ENCODE measurements at places on chromosomes 6 and 20.

DNA sequence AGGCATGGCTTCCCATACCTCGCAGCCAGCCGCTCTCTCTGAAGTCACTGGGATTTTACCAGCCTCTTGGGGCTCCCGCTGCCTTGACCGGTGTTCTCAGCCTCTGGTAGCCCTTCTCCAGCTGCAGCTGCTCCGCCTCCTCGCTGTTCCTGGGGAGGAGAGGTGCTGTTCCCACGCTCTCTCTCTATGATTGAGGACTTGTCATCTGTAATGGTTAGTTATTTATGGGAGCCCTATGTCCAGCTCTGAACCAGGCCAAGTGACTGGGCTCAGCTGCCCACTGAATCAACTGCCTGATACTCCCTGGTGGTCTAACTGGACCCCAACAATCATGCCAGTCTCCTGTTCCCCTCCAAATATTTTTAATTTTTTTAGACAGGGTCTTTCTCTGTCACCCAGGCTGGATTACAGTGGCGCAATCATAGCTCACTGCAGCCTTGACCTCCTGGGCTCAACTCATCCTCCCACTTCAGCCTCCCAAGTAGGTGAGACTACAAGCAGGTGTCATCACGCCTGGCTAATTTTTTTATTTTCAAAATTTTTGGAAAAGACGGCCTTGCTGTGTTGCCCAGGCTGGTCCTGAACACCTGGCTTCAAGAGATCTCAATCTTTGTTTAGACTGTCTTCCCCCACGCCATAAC lies 4.8 kb upstream of the SLC4A11 start:
- no peak for DNase-seq

- no peak for DNase-seq
Observed at GRCh38 chr20:31704225-31705119, 18.2 kb downstream of the BCL2L1 start.

DNA sequence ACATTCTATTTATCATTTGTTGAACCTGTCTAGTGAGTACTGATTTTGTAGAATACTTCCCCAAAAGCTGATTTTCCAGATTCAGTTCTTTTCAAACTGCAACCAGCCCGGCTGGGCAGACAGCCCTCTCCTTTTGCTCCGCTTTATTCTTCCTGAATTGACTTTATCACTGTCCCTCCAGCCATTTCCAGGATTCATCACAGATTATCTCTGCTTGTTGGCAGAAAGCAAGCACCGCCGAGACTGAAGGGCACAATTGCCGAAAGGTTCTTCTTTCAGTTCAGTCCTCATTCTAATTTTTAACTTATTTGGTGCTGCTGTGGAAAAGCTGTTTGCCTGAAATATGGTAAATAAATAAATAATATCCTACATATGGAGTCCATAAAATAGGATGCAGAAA lies 369.1 kb upstream of the FLRT3 start:
- no peak for DNase-seq

- DNase-seq = no peak
Observed at GRCh38 chr6:42279966-42280629, 62.4 kb upstream of the MRPS10 start.

- DNase-seq = no peak
Observed at GRCh38 chr20:58555078-58555765, 40.0 kb upstream of the APCDD1L start.

Data from esophagus squamous epithelium (tissue), 5 donors.